ENCODE measurements at places on chromosomes 2 and 18.

- no peak for DNase-seq
Observed at GRCh38 chr18:2338601-2339000, 232.7 kb downstream of the METTL4 start.

GRCh38 chr2:9751831-9752230, 91.4 kb upstream of the TAF1B start:
- no peak for DNase-seq

GRCh38 chr18:6088432-6088831, 193.1 kb upstream of the TMEM200C start:
- no peak for DNase-seq

GRCh38 chr18:73528066-73528465, 619.6 kb downstream of the FBXO15 start:
- no peak for DNase-seq

DNA sequence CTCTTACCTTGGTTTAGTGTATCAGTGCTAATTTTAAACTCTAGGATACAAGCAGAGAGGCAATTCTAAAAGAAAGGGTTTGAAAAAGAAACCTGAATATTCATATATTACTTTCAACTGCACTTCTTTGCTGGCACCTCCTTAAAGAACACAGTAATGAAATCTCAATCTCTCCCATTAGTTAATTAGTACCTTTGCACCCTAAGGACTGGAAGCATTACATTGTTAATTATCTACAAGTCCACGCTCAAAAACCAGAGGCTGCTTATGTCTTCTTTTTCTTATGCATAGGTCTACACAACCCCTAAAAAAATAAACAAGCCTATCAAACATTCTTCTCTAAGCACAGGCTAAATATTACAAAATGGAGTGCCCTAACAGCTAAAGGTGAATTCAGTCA, 20.2 kb downstream of the EPHA4 start:
- DNase-seq = no peak

DNA sequence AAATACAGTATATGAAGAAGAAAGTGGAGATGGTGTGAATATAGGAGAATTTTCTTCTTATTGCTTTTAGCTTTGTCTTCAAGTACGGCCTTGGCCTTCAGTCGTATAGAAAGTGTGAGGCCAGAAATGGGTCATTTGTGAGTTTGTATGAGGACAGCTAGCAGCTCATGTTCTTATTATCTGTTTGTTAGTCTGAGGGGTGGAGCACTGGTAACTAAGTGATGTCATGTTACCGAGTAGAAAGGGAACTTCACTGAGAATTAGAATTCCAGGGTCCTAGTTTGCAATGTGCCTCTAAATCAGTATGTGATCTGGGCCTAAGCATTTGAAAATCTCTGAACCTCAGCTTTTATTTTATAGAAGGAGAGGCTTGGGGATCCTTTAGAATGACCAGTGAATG, 588.6 kb downstream of the NRXN1 start:
- no peak for DNase-seq

- DNase-seq = no peak
Observed at GRCh38 chr2:200488169-200488568, 21.7 kb downstream of the KCTD18 start.

DNA sequence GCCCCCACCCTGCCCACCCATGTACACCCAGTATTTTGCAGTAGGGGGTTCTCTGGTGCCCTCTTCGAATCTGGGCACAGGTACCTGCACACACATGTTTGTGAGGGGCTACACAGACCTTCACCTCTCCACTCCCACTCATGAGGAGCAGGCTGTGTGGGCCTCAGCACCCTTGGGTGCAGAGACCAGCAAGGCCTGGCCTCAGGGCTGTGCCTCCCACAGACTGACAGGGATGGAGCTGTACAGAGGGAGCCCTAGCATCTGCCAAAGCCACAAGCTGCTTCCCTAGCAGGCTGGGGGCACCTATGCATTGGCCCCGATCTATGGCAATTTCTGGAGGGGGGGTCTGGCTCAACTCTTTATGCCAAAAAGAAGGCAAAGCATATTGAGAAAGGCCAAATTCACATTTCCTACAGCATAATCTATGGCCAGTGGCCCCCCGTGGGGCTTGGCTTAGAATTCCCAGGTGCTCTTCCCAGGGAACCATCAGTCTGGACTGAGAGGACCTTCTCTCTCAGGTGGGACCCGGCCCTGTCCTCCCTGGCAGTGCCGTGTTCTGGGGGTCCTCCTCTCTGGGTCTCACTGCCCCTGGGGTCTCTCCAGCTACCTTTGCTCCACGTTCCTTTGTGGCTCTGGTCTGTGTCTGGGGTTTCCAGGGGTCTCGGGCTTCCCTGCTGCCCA, 9.3 kb downstream of the PROC start:
- DNase-seq = no peak

DNA sequence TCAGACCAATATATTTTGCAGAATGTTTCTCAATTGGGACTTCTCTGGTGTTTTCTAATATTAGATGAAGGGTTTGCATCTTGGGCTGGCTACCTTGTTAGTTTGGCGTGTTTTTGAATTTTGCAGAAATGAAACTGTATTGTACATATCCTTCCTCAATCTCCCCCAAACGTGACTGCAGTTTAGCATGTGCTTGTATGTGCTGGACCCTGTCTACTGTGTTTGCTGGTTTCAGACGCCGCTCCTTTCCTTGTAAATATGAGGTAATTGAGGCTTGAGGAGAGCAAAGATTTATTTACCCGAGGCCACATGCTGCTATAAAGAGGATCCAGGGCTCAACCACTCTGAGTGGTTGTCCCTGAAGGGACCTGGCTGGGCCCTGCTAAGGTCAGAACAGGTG, 57.2 kb downstream of the NGEF start:
- no peak for DNase-seq

GRCh38 chr2:15630121-15630977, 38.7 kb downstream of the DDX1 start:
- DNase-seq = no peak

DNA sequence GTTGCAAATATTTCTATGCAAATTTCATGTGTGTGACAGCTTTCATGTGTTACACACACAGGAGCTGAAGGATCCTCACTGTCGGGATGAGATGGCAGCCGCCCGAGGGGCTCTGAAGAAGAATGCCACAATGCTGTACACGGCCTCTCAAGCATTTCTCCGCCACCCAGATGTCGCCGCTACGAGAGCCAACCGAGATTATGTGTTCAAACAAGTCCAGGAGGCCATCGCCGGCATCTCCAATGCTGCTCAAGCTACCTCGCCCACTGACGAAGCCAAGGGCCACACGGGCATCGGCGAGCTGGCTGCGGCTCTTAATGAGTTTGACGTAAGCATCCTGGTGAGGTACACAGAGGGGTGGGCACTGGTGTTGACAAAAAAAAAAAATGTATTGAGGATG, 361.2 kb downstream of the CTNNA2 start:
- no peak for DNase-seq

DNA sequence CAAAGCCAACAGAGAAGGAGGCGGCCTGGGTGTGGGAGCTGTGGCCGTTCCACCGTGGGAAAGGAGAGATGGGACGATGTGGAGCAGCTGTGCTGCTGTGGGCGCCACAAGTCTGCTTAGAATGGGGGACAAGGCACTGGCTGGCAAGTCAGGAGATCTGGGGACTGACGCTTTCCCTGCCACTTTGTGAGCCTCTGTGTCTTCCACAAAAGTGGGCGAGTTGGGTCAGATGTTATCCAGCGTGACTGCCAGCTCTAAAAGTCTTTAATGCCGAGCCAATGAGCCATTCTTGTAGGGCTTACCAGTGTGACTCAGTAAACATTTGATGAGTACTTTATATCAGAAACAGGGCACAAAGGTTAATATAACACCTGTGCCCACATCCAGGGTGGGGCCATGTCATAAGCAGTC, 113.6 kb upstream of the MGAT5 start:
- no peak for DNase-seq

DNA sequence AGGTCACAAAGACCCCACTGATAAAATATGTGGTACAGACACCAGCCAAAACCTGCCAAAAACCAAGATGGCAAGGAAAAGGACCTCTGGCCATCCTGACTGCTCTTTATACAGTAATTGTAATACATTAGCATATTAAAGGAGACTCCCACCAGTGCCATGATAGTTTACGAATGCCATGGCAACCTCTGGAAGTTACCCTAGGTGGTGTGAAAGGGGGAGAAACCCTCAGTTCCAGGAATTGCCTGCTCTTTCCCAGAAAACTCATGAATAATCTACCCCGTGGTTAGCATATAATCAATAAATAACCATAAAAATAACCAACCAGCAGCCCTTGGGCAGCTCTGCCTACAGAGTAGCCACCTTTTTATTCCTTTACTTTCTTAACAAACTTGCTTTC, 129.8 kb upstream of the EPB41L3 start:
- no peak for DNase-seq

- DNase-seq = peak; percentile 26
Observed at GRCh38 chr18:11851806-11852337, 659 bp downstream of the CHMP1B start.

GRCh38 chr2:48258481-48259149, 271.3 kb upstream of the STON1 start:
- no peak for DNase-seq

GRCh38 chr2:62505109-62505749, 766 bp downstream of the TMEM17 start:
- DNase-seq = no peak

- no peak for DNase-seq
Observed at GRCh38 chr18:57747809-57748680, 55.1 kb downstream of the ATP8B1 start.

GRCh38 chr18:79857082-79857671, 59.4 kb downstream of the KCNG2 start:
- peak; percentile 66 for DNase-seq

GRCh38 chr18:53735526-53735925, 488.9 kb downstream of the MBD2 start:
- no peak for DNase-seq

GRCh38 chr2:43059183-43059897, 167.1 kb downstream of the ZFP36L2 start:
- DNase-seq = peak; percentile 50

GRCh38 chr2:8009010-8009597, 672.8 kb upstream of the ID2 start:
- DNase-seq = no peak

DNA sequence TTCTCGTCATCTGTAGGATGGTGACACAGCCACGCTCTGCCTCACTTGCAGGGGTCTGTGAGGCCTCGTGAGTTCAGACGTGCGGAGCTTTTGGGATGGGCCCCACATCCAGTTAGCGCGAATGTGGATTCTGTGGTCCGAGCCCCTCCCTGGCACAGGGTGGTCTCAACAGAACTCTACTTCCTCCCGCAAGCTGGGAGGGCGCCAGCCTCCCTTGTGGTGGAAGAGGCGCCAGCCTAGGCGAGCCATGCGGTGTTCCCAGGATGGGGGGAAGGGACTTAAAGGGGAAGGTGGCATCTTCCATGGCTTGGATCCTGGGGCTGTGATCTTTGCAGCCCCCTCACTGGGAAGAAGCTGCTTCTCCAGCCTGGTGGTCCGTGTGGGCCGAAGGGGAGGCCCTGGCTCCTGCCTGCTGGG, 1.4 kb downstream of the SNORC start:
- no peak for DNase-seq

All from LHCN-M2 (cell line).